Fibroblast of the conjunctiva (primary cell): ENCODE measurements at places on chromosomes 6 and 20.

DNA sequence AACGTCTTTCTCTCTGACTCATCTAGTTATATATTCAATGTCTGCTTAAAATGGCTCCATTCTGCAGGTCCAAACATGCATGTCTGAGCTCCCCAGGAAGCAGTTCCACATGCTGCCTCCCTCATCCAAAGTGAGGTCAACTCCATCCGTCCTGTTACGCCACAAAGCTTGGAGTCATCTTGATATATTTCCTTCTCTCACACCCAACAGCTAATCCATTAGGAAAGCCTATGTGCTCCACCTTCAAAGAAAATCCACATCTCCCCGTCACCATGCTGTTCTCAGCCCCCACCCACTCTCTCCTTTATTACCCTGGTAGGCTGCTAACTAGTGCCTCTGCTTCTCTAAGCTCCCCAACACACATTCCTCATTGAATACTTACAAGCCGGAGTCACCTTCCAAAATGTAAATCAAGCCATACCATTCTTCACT is 130.2 kb upstream of the SYNDIG1 start:
- DNase-seq = no peak

- DNase-seq = no peak
Measured at GRCh38 chr6:129050086-129050485, 167.1 kb downstream of the LAMA2 start.

DNA sequence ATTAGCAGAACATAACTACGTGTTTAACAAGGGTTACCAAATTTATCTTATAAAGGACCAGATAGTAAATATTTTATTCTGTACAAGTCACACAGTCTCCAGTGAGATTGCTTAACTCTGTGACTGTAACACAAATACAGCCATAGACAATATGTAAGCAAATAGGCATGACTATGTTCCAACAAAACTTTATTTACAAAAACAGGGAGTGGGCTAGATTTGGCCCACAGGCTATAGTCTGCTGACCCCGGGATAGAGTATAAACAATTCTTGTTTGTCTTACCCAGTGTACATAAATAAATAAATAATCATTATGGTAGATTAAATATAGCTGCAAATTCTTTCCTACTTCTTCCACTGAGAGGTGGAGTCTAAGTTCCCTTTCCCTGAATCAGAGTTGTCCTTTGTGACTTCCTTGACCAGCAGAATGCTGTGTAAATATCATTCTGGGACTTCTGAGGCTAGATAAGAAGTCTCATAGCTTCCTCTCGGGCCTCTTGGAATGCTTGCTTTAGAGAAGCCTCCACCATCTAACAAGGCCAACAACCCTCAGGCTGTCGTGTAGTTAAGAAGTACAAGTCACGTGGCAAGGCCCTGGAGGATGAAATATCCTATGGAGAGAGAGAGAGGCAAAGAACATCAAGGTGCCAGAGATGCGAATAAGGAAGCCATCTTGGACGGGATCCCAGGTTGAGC is 59.1 kb upstream of the TMEM244 start:
- no peak for DNase-seq

GRCh38 chr20:20711413-20711812 is 1.0 kb downstream of the RALGAPA2 start:
- DNase-seq = no peak

GRCh38 chr20:37335642-37336368 is 10.1 kb upstream of the SRC start:
- DNase-seq = no peak

DNA sequence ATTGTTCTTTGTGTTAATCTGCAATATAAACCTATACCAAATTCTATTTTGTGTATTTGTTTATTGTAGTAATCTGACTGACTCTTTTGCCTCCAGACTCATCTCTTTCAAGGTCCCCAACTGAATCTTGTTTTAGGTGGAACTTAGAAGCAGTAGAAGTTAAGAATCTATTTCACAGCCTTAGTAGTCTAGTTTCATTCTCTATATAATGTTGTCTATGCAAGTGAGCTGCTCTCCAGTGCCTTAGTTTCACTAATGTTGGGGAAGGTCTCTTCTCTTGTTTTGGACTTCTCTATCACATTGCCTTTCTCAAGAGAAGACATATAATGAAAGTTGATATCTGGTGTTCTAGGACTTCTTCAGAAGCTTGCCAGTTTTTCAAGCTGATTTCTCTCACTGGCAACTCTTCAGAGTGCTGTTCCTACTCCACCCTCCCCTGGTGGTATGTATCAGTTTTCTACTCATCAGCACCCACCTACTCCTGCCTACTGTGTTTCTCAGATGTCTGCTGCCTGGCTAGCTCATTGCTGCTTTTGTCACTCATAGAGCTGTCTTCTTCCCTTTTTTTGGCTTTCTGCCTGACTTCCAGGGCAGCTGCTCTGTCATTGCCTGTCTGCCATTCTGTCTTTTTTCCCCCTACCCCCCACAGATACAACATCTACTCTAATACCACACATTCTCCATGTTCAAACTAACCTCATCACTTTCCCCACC is 82.1 kb downstream of the PTPRA start:
- no peak for DNase-seq

- no peak for DNase-seq
Measured at GRCh38 chr20:48962421-48962820, 40.9 kb downstream of the ARFGEF2 start.

GRCh38 chr20:312067-312466 is 13.3 kb upstream of the SOX12 start:
- DNase-seq = no peak

DNA sequence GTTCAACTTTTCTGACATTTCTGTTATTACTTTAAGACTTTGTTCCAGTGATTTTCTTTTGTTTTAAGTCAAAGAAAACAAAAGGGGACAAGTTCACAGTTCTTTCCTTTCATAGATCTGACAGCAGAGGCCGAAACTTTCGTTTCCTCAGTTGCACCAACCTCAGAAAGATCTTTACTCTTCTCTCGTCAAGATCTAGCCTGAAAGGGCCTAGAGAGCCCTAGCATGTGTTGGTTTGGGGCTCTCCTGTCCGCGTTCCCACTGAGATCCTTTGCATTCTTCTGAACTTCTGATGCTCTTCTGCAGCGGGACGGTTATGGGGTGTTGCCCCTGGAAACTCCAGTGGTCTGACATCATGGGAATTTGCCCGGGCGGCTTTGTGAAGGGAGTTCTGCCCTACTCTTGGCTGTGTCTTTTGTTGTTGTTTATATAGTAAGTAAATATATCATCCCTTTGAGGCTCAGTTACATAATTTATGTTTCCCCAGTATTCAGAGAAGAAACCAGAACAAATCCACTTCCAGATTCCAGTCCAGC is 129.1 kb downstream of the SASH1 start:
- no peak for DNase-seq

DNA sequence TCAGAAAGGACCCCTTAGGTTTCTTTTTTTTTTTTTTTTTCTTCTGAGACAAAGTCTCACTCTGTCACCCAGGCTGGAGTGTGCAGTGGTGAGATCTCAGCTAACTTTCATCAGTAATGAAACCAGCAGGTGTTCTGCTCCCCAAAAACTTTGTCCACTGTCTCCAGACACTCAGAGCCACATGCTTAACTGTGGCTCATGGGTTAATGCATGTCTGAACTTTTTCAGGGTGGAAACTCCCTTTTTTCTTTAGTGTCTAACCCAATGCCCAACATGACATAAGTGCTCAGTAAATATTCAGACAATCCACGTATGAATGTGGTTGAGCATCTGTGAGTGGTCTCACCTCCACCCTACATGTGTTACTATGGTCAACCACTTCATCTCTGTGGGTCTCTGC is 45.4 kb downstream of the MYB start:
- no peak for DNase-seq

DNA sequence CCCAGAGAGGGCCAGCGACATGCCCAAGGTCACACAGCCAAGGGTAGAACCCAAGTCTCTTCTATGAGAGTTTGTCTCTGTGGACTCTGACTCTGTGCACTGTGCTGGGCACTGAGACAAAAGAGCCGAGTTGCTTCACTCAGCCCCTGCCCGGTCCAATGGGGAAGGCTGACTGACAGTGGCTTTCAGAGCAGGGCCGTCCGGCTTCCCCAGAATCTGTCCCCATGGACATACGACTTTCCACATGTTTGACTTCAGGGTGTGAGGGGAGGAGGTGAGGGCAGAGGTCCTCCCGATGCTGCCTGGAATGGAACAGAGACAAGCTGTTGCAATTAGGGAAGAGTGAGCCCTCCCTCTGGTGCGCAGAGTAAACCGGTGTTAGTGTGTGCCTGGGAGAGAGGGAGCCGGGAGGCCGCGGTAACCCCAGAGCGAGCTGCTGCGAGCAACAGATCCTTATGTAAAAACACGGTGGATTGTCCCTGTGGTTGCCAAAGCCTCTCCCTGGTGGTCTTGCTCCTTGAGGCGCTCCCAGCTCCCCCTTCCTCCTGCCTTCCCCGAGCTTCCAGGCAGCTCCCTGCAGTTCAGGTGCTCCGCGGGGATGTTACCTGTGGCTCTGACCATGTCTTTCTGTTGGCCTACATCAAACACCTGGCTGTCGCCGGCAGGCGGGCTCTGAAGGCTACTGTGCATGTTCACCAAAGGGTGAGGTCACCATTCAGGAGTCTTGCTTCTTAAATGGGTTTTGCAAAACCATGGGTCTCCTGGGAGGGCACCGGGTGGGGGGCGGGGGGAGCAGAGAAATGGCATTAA is 672 bp downstream of the SIRPA start:
- no peak for DNase-seq

DNA sequence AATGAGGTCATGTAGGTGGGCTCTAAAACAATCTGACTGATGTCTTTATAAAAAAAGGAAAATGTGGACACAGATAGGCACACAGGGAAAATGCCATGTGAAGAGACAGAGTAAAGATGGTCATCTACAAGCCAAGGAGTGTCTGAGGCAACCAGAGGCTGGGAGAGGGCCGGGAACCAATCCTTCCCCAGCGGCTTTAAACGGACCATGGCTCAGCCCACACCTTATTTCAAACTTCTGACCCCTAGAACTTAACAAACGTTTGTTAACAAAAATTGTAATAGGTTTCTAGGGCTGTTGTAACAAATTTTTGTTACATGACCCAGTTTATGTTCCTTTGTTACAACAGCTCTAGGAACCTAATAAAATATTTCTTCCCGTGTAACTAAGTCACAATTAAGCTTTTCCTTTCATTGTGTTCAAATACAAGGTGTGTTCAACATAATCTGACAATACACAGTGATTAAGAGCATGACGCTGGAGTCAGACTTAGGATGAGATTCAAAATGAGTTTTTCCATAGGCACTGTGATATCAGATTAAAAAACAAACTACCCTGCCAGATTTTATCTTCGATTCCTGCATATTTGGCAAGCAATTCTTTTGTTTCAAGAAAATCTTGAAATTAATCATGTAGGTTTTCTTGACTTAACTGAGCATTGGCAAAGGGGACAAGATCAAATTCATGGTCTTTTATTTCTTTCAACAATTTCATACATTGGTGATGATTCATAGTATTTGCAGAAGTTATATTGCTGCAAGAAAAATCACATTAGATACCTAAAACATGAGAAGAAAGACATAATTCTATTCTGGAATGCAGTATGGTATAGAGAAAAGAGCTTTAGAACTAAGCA is 169.5 kb upstream of the RIPOR2 start:
- DNase-seq = no peak

GRCh38 chr6:49541210-49541724 is 9.2 kb upstream of the C6orf141 start:
- peak; percentile 43 for DNase-seq

DNA sequence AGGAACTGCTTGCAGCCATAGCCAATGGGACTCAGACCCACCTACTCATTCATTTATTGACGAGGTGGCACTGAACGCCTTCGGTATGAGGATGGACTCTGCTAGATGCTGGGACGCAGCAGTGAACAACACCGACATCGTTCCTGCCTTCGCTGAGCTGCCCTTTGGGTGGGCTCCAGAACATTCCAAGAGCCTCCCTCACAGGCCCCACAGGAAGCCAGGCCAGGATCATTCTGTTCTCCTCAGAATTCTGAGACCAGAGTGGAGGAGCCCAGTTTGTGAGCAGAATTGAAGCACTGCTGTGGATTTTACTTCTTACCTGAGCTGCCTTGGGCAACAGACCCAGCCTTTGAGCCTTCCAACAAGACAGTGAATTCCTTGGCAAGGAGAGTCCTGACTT is 82.1 kb downstream of the KCNB1 start:
- DNase-seq = no peak

GRCh38 chr20:50269091-50270033 is 78.7 kb downstream of the CEBPB start:
- DNase-seq = no peak

- DNase-seq = no peak
Measured at GRCh38 chr20:18005170-18005989, 36.6 kb downstream of the MGME1 start.

DNA sequence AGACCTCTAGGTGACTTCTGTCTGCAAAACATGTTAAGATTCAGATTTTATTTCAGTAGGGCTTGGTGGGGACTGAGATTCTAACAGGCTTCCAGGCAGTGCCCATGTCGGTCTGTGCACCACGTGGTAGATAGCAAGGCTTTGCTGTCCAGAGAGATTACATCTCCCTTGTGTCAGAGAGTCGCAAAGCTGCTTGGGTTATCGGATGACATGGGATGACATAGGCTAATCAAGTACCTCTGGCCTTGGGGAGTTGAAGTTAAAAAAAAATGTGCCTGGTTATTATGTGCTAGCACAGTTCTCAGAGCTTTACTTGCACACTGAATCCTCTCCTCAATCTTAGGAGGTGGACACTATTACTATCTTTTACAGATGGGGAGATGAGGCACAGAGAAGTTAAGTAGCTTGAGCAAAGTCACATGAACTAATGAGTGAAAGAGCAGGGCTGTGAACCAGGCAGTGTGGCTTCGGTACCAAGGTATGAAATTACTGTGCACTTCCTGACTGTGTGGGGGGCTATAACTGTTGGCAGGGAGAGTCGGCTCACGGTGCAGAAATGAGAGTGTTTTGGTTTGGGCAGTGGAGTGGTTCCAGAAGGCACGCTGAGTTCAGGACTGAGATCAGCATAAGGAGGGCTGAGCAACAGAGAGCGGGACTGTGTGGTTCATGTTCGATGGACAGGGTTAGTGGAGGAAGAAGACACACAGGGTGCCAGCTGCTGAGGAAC is 41.1 kb downstream of the FARS2 start:
- DNase-seq = no peak

- DNase-seq = no peak
Measured at GRCh38 chr6:16398587-16398986, 160.2 kb downstream of the GMPR start.

- no peak for DNase-seq
Measured at GRCh38 chr6:83071023-83071422, 3.6 kb downstream of the DOP1A start.

- DNase-seq = no peak
Measured at GRCh38 chr6:56073761-56074160, 173.6 kb downstream of the COL21A1 start.

- DNase-seq = no peak
Measured at GRCh38 chr6:37139230-37139962, 30.6 kb upstream of the PIM1 start.

DNA sequence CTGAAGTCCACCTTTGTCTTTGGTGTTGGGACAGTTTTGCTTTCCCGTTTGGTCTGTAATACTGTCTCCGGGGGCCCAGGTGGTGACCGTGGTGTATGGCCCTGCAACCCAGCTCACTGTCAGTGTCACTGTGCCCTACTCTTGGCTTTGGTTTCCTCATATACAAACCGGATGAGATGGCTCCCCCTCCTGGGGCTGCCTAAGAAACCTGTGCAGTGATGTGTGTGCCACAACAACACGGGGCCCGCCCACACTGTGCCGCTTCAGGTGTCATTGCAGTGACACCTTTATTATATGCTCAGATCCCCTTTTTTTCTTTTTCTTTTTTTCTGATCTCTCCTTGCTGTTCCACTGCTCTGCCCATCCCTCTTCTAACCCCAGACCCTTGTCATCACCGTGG is 73.9 kb downstream of the RAMACL start:
- no peak for DNase-seq
